Stimulated activated CD4-positive, alpha-beta T cell treated with anti-CD3 and anti-CD28 coated beads, Interleukin-4, amount 100 ng/mL, for 48 hours (primary cell): ENCODE measurements at places on chromosomes 2 and 18.

GRCh38 chr2:7619203-7619970, 702.2 kb downstream of the RNF144A start:
- DNase-seq = no peak

DNA sequence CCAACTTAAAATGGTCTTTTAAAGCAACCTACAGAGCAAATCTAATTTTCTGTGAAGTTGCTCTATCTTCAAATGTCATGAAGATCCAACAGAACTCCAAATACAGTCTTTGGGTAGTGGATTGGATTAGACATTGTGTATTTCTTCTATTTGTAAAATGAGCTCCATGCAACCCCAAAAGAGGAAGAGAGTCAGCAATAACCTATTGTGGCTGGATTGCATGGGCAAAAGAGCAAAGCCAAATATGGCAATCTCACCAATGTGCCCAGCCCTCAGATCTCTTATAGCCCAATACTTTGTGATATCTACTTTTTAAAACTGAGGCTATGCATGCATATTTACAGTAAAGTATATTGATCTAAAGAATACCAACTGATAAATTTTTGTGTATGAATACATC, 146.3 kb downstream of the TXNL1 start:
- no peak for DNase-seq

- DNase-seq = no peak
These were observed 432.3 kb downstream of the PID1 start for GRCh38 chr2:228838819-228839218.

DNA sequence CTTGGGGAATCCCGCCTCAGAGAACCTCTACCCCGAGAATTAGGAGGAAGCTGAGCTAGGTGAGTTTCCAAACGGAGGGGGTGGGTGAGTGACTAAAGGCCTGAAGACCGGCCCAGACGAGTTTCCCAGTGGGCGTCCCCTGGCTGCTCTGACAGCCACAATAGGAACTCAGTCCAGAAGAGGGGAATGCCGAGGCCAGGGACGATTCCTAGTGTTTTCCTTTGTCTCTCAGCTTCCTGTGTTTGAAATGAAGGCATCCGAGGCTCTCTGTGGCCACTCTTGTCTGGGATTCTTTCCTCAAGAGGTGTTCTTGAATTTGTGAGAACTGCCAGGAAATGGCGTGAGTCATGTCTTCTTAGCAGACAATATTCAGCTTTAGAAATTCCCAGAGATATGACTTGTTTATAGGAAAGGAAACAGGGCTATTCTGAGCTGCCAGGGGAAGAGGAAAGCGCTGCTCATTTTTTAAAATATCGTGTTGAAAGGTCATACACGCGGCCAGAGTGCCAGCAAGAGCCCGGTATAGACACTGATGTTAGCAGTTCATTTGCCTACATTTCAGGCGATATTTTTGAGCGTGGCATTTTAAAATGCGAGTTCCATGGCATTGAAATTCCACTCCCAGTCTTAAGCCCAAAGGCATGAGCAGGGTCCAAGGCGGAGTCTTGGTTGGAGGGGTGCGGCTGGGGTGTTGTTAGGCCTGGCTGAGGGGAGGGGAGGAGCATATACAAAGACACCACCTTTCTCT, 169.1 kb upstream of the KLF7 start:
- DNase-seq = no peak

- no peak for DNase-seq
These were observed 280.3 kb upstream of the ATP5MC3 start for GRCh38 chr2:175461839-175462238.

DNA sequence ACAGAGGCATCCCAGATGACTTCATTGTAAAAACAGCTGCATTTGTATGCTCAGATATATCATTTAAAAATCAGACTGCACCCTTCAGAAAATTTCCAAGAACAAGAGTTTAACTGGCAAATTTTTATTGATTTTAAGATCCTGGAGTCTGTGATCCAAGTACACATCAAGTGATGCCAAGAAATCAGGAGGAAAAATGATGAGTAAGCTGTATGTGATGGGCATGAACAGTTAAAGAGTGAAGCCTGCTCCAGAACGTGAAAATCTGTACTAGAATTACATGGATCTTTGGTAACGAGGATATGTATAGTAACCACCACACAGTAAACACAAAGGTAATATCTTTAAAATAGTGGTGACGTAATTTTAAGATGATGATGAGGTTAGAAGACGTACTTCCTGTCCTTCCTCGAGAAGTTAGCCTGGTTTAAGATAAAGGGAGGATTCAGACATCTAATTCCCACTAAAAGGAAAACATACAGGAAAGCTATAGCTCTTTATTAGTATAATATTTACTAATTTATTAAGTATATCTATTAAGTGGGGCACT, 1374.3 kb upstream of the DDX18 start:
- DNase-seq = no peak

DNA sequence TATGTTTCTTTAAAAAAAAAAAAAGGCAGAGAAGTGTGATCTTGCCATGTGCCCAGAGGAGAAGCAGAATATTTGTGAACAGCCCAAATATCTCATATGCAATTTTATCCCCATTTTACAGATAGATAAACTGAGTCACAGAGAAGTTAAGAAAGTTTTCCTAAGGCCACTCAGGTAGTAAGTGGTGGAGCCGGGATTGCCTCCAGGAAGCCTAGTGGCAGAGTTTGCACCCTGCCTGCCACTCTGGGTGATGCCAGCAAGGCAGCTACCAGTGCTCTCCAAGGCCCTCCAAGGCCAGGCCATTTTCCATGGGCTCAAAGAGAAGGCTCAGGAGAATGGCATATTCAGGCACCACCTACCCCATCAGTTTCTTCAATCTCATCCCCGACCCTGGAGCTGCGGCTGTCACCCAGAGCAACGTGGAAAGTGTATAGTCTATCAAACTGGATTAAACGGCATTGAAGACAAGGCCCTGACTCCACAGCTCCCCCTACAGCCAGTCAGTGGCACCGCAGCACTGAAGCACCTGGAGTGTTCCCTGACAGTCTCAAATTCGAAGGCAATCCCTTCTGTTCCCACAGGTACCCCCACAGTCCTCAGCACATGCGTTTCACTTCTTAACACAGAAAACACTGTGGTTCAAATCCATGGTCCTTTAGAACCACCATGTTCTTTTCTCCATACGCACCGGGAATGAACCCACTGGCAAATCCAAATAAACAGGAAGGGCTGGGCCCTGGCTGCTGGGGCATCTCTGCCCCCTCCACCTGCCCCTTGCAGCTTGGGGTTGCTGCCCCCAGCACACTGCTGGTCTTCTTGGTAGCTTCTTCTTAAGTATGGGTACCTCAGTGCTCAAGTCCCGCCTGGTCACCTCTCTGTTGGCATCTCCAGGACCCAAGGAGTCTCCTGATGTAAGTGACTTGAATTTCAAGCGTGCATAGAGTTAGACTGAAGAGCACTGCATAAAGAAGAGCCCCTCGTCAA, 175.3 kb downstream of the INHBB start:
- DNase-seq = peak; percentile 44

- no peak for DNase-seq
These were observed 98.5 kb upstream of the RAB6C start for GRCh38 chr2:129880971-129881370.

GRCh38 chr18:48066225-48066652, 135.8 kb upstream of the SMAD2 start:
- no peak for DNase-seq

DNA sequence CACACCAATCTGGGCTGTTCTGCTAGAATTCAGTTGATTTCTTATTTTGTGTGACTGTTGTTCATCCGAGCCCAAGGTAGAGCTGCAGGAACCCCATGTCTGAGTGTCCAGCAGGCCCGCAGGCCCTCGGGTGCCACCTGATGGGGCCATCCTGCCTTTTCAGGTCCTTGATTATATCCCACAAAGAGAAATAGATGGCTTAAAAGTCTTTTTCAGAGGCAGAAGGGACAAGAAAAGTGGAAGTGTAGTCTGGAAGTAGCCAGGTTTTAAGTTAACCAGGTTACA, 52.2 kb downstream of the AGAP1 start:
- DNase-seq = no peak

GRCh38 chr2:239239607-239240413, 161.0 kb downstream of the HDAC4 start:
- DNase-seq = no peak

DNA sequence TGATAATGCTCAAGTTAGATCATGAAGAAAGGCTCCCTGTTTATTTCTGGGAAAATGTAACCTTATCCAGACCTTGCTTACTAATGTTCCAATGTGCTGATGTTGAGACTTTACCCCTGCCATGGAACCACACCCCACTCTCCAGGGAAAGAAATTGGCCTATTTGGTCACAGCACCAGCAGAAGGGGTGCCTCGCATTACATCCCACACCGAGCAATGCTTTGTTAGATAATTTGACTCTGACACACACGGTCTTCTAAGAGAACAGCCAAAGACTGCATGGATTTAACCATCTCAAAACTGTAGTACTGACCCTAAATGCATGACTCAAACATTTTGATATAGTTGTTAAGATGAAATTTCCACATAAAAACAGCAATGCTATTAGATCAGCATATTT, 152.1 kb upstream of the CCDC150 start:
- no peak for DNase-seq

DNA sequence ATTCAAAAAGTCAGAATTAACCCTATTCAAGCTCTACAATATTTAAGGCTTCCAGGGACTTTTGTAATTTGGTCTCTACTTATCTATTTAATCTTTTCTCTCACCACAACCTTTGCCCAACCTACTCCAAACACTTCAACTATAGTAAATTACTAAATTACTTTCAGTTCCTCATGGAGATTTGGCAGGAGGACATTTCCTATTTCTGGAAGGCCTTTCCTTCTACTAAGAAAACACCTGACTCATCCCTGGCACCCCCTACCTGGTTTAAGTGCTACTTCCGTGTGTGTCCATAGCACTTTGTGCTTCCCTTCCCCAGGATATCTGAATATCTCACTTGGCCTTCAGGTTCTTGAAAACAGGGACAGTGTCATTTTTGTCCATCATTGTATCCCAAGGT, 96.3 kb downstream of the UPP2 start:
- DNase-seq = no peak

DNA sequence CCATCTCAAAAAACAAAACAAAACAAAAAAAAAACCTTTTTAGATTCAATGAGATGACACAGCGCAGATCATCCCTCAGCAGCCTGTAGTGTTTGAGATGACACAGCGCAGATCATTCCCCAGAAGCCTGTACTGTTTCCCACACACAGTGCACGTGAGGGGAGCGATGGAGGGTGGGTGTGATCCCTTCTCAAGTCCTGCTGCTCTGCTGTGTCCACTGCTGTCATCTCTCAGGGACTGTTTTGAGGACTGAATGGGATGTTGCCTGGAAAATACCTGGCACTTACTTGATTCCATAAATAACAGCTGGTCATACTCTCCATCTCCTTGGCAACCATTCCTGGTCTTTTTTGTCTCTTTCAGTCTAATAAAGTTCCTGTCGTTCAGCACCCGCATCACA, 25.7 kb downstream of the TGOLN2 start:
- DNase-seq = no peak

DNA sequence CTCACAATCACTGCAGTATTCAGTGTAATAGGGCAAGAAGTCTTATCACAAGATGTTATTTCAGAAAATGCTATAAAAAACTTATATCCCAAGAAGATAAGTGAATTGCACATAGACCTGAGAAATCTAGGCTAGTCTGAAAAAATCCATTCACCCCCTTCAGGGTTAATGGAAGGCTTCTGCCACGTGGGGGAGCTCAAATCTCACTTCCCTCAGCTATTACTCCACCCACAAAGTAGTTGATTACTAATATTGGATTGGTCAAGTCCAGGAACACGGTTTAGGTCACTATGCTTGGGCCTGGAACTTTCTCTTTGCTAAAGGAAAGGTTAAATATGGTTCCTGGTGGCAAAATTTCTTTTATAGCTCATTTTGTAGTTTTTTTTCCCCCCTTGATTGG, 51.2 kb upstream of the ADAM23 start:
- DNase-seq = no peak

GRCh38 chr2:36270758-36271157, 84.8 kb upstream of the CRIM1 start:
- DNase-seq = no peak

GRCh38 chr2:30686000-30686399, 121.2 kb downstream of the CAPN13 start:
- DNase-seq = no peak

DNA sequence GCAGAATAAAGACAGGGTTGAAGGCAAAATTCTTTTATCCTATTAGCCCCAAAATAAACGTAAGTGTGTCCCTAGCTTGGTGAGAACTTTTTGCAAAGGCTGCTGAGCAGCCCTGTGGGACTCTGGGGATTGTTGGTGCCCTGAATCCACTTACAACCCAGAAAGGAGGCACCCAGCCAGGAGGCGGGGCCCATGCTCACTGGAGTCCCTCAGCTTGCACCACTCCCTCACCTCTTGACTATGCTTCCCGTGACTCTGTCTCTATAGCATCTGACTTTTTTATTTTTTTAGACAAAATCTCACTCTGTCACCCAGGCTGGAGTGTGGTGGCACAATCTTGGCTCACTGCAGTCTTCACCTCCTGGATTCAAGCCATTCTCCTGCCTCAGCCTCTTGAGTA, 15.8 kb upstream of the COL6A3 start:
- peak; percentile 36 for DNase-seq

- DNase-seq = no peak
These were observed 59.8 kb downstream of the AKAIN1 start for GRCh38 chr18:5137261-5137660.

DNA sequence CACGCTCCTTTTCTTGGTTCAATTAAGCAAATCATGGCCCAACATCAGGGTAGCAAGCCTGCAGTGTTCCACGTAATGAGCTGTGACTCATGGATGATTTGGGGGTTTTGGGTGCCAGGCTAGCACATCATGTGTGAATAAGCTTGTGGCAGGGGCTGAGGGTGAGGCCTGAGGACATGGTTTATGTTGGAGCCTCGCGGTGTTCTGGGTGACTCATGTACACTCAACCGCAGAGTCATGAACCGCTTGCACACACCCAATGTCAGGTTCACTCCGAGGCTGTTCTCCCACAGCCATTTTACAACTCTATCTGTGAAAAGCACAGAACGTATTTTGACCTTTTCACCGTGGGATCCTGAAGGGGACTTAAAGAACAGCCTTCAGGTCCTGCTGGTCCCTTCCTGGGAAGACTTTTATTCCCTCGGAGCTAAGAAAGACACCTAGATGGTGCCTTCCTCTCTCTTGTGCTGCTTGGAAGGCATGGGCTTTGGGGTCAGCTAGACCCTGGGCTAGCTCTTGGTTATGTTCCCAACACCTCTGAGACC, 139.9 kb upstream of the ZEB2 start:
- no peak for DNase-seq
